ENCODE measurements at places on chromosomes 2 and 18.

DNA sequence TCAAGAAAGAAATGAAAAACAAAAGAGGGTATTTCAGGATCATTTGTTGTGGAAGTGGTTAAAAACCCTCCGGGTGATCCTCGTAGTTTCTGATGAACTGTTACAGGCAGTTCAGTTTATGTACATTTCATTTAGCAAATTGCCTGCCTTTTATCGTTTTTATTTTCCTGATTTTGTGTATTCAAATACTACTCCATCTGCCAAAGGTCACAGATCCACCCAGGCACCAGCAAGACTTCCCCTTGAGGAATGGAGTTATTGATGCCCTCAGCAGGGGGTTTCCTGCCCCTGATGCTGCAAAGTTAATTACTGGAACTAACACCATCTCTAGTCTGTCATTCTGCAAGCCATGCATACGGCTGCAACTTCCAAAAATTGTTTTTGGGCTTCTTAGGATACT, 641.9 kb downstream of the SLC4A3 start:
- peak; percentile 44 for DNase-seq

DNA sequence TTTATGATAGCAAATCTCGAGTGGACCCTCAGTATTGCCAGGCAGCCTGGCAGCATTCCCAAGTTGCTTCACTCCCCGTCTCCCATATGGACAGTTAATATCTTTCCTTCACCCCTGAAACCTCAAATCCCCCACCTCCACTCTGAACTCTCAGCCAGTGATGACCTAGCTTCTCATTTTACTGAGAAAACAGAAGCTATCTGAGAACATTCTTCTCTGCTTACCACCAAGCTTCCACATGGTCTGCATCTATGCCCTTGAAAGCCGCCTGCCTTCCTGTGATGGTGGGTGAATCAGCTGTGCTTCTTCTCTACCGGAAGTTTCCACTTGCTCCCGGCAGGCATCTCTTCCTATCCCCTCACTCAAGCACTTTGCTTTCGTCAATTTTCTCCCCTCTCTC, 529.2 kb downstream of the EPHA4 start:
- DNase-seq: no peak

- peak; percentile 100 for DNase-seq
Measured at GRCh38 chr2:61538200-61538919, at the start of gene XPO1. Gene XPO1 (minus strand): TSS chr2:61538356. CDS start chr2:61533897, 4,459 bp downstream.

- no peak for DNase-seq
Measured at GRCh38 chr2:168024459-168024858, 222.9 kb downstream of the STK39 start.

DNA sequence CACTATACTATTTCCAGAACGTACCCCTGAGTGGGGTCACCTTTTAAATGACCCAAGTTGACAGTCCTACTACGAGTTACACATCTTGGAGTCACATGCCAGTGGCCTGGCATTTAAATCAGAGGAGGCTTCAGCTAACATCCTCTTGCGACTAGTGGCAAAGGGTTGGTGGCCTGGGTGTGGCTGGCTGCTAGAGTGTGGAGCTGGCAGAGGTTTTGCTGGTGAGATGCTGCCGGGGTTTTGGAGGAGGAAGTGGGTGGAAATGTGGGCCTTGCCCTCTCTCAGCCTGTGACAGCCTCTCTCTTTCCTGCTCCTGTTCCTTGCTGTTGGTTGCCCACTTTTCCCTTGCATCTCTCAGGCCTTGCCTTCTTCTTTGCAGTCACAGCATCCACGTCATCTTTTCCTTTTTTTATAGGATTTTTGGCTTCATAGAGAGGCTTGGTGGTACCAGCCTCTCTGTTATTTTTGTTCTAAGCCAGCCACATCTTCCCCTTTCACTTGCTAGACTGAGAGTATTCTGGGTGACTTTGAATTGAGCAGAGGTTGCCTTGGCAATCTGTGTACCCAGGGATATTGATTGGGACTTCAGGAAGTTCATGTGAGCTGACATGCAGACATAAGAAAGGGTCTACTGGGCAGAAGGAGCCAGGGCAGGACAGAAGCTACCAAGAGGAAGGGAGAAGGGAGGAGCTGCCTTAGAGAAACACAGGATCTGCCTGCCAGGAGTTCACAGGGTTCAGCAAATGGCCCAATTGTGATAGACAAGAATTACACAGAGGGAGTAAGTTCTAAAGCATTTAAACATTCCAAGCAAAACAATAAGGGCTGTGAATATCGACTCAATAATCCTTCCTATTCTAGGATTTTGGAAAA, 55.4 kb downstream of the CDC42EP3 start:
- no peak for DNase-seq

GRCh38 chr2:128967646-128968045, 649.0 kb upstream of the HS6ST1 start:
- no peak for DNase-seq

DNA sequence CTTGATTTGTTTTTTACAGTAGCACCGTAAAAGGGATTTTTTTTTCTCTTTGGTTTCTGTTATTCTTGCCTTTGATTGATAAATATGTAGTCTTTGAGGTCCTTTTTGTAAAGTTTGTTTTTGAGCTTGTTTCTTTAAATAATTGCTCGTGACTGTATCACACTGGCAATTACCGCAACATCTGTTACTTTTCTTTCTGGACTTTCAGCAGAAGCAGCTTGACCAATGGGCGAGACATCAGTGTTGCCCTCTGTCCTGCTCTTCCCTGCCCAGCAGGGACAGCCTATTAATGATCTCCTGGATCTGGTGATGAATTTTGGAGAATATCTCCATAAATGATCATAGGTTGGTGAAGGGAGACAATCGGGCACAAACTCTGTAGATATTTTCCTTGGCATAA, 74.9 kb downstream of the TDRD15 start:
- no peak for DNase-seq

DNA sequence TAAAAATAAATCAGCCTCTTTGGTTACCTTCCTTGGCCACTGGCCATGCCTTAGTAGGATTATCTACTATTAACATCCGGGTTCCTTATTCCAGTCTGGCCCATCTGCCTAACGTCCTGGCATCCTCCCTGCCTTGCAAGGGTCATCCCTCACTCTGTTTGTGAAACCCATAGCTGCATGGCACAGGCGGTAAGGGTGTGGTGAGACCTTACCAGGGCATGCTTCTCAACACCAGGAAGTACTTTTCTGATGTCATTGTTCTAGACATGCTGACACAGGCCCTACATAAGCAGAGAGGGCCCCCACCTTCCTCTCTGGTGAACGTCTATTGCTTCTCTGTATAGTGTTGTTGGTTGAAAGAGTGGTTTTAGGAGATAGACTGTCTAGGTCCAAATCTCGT, 296.8 kb upstream of the SPRED2 start:
- DNase-seq: no peak

DNA sequence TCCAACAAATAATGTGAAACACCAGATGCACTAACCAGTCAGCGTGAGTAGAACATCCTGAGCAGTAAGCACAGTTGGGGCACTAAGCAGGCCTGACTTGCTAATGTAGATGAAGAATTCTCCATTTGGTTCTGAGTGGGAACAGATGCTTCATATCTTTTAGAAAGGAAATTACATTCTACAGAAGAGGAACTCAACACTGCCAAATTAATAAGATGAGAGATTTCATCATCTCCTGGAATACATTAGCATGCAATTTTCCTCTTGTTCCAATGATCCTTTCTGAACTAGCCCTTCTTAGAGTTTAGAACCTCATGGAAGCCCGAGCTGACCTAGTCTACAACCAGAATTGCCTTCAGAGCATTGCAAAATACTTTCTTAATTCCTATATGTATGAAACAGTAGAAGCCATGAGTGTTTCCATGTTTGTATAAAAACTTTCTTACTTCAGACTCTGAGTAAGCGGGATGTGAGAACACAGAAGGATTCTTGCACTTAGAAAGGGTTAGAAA, 34.8 kb downstream of the COL5A2 start:
- no peak for DNase-seq

- no peak for DNase-seq
Measured at GRCh38 chr2:10518470-10519393, 70.6 kb upstream of the ODC1 start.

- no peak for DNase-seq
Measured at GRCh38 chr2:103401621-103402020, 639.8 kb downstream of the TMEM182 start.

DNA sequence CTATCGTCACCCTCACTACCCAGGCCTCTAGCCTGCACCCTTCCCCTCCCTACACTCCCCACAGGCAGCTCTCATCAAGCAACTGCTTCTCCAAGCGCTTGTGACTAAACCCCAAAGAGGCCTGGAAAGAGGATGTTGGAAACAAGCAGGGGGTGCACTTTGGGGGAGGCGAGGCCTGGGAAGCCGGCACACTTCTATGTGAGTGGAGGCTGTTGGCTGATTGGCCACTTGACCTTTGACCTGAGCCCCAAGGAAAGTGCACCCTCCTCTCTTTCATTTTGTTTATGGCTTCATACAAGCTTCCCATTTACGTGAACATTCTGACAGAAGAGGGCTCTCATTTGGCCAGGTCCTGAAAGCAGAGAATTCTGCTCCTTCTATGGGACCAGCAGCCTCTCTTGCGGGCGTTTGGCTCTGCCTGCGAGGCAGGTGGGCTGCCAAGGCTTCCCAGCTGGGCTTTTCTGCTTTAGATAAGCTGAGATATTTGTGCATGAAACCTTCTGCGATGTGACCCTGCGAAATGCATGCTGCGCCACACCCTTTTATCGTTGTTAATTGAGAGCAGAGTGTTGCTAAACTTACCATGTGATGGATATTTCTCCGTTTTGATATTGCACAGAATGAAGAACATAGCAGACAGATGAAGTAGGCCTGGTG, 134.8 kb upstream of the NCK2 start:
- DNase-seq: no peak

DNA sequence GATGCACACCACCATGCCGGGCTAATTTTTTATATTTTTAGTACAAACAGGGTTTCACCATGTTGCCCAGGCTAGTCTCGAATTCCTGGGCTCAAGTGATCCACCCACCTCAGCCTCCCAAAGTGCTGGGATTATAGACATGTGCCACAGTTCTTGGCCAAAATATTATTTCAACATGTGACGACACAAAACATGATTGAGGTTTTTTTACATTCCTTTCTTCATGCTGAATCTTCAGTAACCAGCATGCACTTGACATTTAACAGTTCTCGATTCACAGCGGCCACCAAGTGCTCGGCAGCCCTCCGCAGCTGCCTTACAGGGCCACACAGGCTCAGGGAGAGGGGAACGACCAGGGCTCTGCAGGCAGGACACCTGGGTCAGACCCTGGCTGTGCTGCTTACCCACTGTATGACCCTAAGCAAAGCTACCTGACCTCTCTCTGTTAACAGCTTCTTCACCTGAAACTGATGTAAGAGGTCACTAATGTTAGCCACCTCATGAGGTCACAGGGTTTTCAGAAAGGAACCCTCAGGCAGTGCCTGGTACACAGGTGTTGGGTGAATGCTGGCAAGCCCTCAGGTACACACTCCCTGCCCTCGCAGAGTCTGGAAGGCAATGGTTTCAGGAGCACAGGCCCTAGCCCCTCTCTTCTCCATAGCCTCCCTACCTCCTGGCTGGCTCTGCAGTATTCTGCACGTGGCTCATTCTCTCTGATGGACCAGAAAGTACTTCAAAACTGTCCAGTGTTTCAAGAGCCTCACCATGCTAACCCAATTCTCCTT, 25.7 kb downstream of the TUBB6 start:
- no peak for DNase-seq

DNA sequence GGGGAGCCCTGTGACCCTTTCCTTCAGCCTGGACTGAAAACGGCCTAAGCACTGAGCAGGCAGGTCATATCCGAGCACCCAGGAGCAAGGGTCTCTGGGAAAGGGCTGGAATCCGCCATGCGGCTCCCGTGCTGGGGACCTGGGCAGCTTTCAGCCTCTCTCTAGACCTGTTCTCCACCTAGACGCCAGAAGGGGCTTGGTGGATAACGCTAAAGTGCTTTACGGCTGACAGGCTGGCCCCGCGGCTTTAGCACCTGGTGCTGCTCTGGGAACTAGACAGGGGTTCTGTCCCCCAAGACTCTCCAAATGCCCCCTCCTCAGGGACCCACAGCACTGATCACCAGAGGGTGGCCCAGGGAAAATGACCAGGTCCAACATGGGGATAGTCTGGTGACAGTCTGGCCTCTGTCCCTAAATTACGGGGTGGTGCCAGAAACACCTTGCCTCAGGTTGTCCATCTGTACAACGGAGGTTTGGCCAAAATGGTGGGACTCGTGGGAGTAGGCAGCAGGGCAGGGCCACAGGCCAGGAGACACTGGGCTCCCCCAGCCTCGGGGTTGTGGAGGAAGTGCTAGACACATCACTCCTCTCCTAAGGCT, 13.0 kb downstream of the SDC1 start:
- no peak for DNase-seq

DNA sequence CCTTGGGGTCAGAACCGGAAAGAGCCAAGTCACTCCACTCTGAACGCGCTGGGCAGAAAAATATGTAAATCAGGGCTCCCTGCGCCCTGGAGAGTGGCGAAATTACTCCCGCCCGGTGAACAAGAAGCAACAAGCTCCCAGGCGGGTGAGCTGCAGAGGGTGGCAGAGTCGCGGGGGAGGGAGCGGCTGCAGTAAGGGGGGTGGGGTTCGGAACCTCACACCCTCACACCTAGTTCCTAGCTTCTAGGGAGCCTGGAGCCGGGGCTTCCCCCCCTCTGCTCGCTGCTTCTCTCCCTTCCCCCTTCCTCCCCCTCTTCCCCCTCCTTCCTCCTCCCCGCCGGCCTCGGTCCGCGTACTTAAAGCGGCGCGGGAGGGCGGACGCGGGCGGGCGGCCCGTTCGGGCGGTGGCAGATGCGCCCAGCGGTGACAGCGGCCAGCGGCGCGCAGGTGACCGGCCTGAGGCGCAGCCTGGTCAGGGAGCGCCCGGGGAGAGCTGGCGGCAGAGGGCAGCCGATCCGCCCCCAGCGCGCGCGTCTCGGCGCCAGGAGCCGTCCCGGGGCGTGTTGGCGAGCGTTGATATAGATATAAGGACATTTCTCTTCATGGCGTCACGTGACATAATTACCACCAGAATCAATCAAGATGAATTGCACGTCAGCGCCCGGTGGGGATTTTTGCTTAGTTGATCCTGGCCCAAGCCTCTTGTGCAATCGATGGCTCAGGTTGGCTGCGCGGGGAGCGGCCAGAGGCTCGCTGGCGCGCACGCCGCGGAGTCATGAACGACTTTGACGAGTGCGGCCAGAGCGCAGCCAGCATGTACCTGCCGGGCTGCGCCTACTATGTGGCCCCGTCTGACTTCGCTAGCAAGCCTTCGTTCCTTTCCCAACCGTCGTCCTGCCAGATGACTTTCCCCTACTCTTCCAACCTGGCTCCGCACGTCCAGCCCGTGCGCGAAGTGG, at the start of gene HOXD11:
HOXD11 (plus strand) TSS at position 700 of the 959 bp plus-strand sequence; CDS start at position 776, 76 bp downstream.
- DNase-seq: peak; percentile 21

DNA sequence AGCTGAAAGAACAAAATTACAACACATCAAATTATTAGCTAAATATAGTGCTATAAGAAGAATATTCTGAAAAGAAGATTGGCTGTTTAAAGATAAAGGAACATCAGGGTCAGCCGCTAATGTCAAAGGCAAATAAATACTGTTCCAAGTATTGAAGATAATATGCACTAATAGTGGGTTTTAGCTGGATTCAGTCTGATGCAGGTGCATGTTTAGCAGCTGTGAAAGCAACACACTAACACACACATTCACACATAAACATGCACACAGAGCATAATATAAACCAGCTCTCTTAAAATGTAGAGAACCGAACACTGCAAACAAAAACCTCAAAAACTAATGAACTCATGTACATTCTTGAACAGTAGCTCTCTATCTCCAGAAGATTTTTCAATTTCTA, 634.6 kb downstream of the ERBB4 start:
- no peak for DNase-seq

- DNase-seq: no peak
Measured at GRCh38 chr2:38185012-38185491, 109.1 kb upstream of the CYP1B1 start.

All from NCI-H1694 (cell line).